ENCODE measurements at places on chromosomes 4 and X.

GRCh38 chr4:31089815-31090214, 369.6 kb downstream of the PCDH7 start:
- DNase-seq, result no peak

DNA sequence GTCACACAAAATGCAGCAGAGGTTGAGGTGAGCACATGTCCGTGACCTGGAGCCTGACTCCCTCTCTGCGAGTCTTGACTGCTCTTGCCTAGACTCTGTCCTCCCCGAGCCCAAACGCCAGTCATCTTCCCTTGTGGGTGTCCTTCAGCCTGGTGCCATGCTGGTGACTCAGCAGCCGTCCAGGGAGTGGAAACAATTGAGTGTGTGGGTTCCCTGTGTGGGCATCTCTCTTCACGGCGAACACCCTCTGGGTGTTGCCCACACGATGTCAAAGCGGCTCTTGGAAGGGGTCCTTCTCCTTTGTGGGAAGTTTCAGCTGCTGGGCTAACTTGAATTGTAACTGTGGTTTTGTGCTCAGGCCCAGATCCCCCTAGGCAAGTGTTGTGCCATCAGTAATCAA, 17.5 kb upstream of the MSANTD1 start:
- DNase-seq, result no peak

GRCh38 chr4:121464854-121465253, 84.0 kb upstream of the QRFPR start:
- no peak for DNase-seq

DNA sequence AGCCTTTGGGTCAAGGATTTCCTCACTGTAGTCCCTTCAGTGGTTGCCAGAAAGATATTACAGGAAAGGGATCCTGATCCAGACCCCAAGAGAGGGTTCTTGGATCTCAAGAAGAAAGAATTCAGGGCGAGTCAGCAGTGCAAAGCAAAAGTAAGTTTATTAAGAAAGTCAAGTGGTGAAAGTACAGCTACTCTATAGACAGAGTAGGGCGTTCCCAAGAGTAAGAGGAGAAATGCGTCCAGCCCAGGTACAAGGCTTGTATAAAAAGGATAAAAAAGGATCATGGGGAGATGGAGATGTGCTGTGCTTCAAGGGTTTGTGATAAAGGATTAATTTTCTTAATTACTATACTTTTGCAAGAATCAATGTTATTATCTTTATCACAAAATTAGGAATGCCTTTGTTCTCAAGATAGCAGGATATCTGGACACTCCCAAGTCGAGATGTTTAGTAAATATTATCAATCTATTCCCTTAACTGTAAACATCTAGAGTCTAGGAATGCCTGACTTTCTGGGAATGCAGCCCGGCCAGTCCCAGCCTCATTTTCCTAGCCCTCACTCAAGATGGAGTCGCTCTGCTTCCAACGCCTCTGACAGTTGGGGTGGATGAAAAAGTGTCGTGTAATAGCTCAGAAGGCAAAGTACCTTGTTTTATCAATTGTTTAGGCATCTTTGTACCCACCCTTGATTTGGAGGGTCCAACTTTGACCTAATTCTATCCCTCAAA, 360.7 kb downstream of the GPM6A start:
- DNase-seq, result no peak

DNA sequence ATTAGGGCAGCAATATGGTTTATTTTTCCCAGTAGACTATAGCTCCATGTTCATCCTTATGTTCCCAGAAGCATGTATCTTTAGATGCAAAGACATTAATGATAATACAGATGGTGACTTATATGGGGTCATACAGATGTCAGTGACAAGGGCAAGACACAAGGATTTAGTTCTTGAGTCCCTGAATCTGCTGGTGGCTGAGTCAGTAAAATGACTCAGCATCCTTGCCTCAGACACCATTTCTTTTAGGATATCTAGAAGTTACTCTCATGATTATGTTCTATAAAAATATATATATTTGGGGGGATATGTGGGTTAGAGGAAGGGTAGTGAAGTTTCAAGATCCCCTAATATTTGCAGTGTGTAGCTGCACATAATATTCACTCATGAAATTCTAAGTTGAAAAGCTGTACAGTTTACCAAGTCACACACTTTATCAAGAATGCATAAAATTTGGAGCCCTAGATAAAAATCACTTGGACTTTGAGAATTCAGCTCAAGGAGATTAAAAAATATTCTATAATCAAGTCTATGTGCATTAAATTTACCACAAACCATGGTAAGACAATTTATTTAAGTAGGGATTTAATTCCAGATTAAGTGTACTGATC, 101.9 kb downstream of the LNX1 start:
- DNase-seq, result no peak

All from T-helper 2 cell (primary cell).